ENCODE measurements at places on chromosomes 1 and 21.

DNA sequence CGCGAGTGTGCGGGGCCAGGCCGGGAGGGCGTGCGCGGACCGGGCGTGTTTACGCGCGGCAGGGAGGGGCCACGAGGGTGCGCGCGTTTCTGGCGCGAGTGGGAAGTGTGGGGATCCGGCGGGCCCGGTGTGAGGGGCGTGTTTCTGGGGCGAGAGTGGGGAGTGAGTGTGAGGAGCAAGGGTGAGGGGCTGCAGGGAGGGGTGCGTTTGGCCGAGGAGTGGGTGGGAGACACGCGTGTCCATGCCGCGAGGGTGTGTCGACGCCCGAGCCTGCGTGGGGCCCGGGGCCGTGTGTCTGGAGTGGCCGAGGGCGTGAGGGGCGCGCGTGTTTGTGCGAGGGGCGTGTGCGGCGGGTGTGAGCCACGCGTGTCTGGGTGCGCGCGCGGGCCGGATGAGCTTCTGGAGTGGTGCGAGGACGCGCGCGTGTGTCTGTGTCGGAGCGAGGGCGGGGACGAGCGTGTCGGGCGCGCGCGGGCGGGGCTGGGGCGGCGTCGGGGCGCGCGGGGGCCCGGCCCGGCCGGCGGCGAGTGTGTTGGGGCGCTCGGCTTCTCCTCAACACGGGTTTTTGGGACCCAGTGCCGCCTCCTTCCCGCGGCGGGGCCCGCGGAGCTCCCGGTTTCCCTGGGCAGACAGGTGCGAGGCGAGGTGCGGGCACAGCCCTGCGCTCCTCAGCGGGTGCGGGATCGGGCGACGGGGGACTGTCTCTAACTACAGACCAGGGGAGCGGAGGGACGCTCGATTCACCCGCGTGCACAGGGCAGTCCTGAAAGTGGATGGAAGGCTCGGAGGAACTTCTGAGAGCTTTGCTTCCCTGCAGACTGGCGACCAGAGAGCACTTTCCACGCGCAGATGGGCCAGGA, 65.8 kb upstream of the VAMP3 start:
- DNase-seq, result no peak

GRCh38 chr1:114610546-114611245, 29.3 kb upstream of the BCAS2 start:
- DNase-seq, result no peak

- DNase-seq, result peak; percentile 10
Observed at GRCh38 chr1:198837278-198838021, 198.6 kb downstream of the PTPRC start.

GRCh38 chr1:55927702-55928290, 651.6 kb downstream of the PLPP3 start:
- no peak for DNase-seq

DNA sequence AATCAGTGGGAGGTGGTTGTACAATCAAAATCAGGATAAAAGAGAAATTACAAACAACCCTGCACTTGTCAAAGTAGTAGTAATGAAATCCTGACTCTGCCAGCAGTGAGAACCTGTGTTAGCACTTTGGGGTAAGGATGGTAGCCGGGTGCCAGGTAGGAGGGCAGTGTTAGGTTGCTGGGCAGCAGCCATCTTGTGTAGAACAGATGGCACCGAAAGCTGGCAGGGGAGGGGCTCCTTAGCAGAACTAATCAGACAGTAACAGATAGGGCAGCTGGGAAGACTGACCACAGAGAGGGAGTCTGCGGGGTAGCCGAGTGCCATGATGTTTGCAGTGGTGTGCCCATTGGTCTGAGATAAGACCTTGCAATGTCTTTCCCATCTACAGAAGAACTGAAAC, 137.3 kb downstream of the SDCCAG8 start:
- DNase-seq, result no peak

DNA sequence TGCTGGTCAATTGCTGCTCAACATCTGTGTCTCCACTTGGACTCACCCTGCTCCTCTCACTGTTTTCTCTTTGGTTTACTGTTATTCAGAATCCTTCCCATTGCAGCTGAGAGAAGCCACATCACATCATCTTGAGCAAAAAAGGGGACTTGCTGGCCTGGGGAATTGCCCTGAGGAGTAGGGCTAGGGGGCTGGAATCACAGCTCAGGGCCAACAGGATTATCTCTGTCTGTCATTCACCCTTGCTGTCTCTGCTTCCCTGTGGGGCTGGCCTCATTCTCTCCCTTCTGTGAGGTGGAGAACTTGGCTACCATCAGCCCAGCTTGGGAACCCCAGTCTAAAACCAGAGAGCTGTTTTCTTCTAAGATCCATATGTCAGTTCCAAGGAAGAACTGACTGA, 140.7 kb upstream of the WNT4 start:
- DNase-seq, result no peak

- DNase-seq, result peak; percentile 65
Observed at GRCh38 chr1:32754317-32755097, 51.9 kb upstream of the SYNC start.

DNA sequence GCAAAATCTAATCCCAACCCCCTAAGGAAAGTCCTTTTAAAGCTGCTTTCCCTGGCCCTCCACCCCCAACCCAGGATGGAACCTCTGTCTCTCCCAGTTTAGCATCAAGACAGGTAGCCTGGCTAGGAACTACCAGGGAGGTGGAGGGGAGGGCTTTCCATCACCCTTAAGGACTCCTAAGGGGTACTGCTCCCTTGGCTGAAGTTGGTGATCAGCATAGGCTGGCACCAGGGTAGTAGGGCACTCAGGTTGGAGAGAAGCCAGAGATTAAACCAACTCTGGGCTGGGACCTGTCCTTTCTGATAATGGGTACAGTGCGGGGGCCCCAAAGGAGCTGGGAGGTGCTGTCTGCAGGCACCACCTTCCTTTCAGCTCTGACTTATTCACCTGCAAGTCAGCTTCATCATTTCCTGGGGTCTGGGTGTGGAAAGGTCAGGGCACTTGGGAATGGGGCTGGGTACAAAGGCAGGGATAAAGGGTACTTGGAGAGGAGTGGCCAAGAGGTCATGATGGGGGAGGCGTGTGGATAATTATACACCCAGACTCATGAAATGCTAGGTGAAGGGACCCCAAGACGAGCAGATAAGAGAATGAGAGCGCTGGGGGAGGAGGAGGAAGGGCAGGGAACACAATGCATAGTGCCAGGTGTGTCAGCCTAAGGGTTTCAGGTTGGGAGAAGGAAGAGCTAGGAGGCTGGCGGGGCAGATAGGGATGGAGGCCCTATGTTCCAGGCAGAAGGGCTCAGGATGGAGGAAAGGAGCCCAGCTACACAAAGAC, 1.2 kb downstream of the ARHGEF2 start:
- no peak for DNase-seq

DNA sequence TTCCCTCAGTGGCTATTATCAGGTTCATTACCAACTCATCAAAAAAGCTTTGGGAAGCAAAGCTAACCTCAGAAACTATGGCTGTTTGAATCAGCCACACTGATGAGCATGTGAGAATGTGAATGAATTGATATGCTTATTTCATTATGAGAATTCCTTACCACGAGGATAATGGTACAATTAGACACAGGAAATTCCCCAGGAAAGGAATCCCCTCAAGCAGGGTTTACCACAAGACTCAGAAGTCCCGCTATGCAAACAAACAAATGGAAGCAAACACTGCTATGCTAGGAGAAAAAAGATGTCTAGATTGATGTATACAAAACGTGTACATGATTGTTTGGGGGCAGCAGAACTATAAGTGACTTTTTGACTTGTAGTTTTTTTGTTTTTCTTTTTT, 205.0 kb downstream of the HMCN1 start:
- DNase-seq, result no peak

GRCh38 chr21:39852726-39853500, 14.3 kb upstream of the PCP4 start:
- DNase-seq, result no peak

- DNase-seq, result peak; percentile 68
Observed at GRCh38 chr1:67149179-67149770, 14.5 kb upstream of the C1orf141 start.

DNA sequence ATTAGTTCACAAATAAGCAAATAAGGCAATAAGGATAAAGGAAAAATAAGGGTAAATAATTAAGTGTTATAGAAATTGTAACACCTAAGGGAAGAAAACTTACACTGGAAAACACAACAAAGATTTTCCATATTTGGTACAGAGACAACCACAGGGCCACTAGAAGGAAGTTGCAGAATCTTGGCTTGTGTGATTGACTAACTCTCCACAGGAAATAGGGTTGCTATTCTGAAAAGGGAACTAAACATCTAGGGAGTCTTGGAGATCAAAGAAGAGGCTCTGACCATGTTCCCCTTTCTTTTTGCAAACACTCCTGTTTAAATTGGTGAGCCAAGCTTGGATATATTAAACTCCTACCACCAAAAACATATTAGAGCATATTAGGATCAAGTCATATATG, 59.1 kb downstream of the APCS start:
- DNase-seq, result no peak

DNA sequence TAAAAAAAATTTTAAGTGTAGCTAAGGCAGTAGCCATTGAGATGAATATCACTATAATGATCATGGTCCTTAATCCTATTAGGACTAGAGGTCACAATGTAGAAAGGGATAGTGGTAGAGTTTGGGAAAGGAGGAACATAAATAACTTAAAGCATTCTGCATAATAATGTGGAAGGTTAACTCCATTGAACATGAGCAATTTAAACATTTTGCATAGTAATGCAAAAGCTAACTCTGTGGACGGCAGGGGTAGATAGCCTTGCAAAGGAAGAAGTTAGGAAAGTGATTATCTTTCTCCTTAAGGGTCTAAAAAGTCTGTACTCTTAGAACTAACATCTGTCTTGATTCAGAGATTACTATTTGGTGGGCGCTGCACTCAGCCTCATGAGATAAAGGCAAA, 39.0 kb upstream of the DENND1B start:
- DNase-seq, result no peak

DNA sequence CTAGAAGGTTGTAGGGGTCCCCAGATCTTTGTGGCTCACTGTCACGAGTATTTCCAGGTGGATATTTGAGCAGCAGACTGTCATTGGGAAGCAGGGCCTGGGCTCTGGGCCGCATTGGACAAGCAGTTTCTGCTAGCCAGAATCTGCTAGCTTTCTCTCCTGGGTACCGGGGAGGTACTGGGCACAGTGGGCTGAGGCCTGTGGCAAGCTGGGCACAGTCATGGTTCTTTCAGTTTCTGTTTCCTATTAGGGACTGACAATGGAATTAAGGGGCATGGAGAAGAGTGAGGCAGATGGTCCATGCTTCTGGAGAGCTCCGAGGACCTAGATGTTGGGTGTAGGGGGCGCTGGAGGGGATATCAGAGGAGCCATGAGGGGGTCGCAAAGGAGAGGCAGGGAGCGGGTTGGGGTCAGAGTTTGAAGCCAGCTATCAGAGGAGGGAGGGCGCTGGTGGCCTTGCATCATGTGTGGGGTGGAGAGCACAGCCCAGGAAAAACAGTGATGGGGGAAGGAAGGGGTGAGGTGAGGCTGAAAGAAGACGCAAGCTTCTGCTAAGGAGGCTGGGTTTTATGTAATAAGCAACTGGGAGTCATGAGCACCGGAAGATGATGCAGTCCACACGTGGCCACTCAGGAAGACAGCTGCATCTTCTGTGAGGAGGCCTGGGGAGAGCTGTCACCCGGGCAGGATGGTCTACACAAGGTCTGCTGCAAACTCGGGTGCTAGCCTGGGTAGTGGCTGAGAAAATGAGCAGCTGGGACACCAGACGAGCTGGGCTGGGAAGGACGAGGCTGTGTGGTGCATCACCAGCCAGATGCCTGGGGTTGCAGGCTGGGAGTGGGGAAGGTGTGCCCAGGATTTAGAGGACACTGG, 72.7 kb downstream of the IER5 start:
- no peak for DNase-seq

DNA sequence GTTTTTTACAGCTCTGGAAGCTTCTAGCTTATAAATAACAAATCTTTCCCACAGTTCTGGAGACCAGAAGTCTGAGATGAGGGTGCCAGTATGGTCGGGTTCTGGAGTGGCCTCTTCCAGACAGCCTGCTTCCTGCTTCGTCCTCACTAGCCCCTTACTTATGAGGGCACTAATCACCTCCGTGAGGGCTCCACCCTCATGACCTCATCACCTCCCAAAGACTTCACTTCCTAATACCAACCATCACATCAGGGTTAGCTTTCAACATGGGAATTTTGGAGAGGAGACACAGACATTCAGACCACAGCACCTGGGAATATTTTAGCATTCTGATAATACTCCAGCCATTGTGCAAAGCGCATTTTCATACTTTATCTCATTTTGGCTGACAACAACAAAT, 223.7 kb upstream of the IRF2BP2 start:
- DNase-seq, result no peak

- no peak for DNase-seq
Observed at GRCh38 chr1:164637461-164638375, 78.7 kb downstream of the PBX1 start.

- no peak for DNase-seq
Observed at GRCh38 chr1:22259551-22260282, 116.8 kb upstream of the WNT4 start.

DNA sequence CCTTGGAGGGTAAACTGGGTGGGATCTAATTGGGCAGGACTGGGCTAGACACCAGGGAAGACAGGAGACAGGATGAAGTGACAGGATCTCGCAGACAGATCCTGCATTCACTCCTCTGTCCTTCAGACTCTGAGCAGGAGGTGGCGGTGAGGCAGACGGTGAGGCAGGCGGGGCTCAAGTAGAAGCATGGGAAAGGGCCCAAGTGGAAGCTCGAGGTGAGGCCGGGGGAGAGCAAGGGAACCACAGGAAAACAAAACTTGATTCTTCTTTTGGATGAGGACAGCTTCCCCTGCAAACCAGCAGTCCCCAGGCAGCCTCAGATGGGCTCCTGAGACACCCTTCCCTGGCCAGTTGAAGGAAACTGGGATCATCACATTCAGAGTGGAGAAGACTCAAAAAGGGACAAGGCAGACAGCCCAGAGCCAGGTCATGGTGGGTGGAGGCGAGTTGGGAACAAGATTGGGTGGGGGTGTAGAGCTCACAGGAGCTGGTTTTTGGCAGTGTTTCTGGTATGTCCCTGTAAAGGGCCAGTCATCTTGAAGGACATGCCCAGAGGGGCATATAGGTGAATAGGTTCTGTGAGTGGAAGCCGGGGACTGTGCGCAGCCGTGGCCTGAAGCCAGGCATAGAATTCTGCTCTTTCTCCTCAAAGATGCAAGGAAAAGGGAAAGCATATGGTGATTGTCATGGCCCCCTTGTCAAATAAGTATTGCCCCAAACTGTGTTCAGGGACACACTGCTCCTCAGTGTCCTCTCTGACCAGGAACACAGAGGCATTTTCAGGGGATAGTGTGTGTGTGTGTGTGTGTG, 18.0 kb downstream of the INKA2 start:
- DNase-seq, result no peak

DNA sequence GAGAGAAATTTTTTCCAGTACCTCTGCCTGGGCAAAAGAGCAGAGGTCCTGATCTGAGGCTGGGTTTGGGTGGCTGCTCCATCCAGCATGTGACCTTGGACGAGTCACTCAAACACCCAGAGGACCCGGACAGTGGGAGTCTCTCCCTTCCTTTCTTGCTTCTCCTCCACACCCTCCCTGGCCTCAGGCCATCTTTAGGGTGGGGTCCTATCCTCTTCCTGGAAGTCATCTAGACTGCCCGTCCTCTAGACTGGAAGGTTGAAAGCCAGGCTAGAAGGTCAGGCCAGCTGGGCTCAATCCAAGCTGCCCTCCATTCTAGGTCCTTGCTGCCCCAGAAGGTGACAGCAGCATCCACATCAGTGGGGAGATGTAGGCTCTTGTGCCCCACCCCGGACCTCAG, 599.5 kb downstream of the MATN1 start:
- DNase-seq, result no peak

GRCh38 chr1:77265180-77265579, 16.6 kb upstream of the AK5 start:
- no peak for DNase-seq
